NCI-H2171 treated with DMSO at 0.1 percent for 48 hours (cell line): ENCODE measurements at places on chromosomes 7 and 10.

- DNase-seq: no peak
Observed at GRCh38 chr7:82274681-82275080, 168.9 kb downstream of the CACNA2D1 start.

GRCh38 chr7:131861620-131862346 is 305.4 kb upstream of the PODXL start:
- DNase-seq: no peak

GRCh38 chr10:4067931-4068561 is 283.0 kb upstream of the KLF6 start:
- DNase-seq: no peak

GRCh38 chr10:43380610-43381222 is 9.3 kb downstream of the FXYD4 start:
- no peak for DNase-seq

GRCh38 chr7:75995052-75995471 is 667 bp upstream of the TMEM120A start:
- no peak for DNase-seq

DNA sequence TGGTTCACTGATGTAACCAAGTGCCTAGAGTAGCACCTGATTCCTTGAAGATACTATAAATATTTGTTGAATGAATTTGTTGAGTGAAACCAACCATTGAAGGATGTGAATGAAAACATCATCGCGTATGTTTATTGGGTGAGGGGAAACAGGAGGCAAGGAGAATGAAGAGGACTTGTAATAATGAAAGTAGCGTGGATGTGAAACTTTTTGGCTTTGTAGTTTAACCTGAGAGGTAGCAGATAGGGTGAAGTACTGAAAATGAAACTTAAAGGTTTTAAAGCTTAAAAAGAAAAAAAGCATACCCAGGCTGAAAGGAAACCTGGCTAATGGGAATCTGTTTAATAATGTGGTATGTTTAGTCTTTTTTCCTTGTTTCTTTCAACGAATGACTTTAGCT is 5.2 kb downstream of the CCNY start:
- no peak for DNase-seq

GRCh38 chr10:64586934-64587503 is 1065.8 kb downstream of the REEP3 start:
- no peak for DNase-seq
